Placental pericyte (primary cell): ENCODE measurements at places on chromosomes 1 and 21. TPM values are rescaled to one million over a fixed set of nuclear protein-coding genes. Genes with fewer than 3 reads are reported as not detected.

The LCE2A gene
- total RNA-seq, result 0.57 TPM in 1 of 2 replicates, not detected in the other

The BATF3 gene
- 0.88 and 1.3 TPM in 2 replicates for total RNA-seq

The SPRR2E gene
- total RNA-seq, result not detected in 2 replicates

The C1orf141 gene
- total RNA-seq, result not detected in 2 replicates

The GABRD gene
- total RNA-seq, result not detected in 2 replicates

The WNT2B gene
- total RNA-seq, result 0.86 and 1.5 TPM in 2 replicates

The MATN1 gene
- total RNA-seq, result under 0.01 and 0.44 TPM in 2 replicates

The SRGAP2B gene
- 46.5 and 64.8 TPM in 2 replicates for total RNA-seq

The CR1L gene
- not detected in 2 replicates for total RNA-seq

The RPTN gene
- not detected in 2 replicates for total RNA-seq

The NOC2L gene
- total RNA-seq, result 72.9 and 162 TPM in 2 replicates

The PTCH2 gene
- 0.22 and 0.29 TPM in 2 replicates for total RNA-seq

The MACF1 gene
- 523 and 547 TPM in 2 replicates for total RNA-seq

The SLC9C2 gene
- under 0.01 TPM in 1 of 2 replicates, not detected in the other for total RNA-seq

The SLC37A1 gene
- 0.43 and 0.88 TPM in 2 replicates for total RNA-seq

The ILDR2 gene
- under 0.01 and 0.14 TPM in 2 replicates for total RNA-seq

The CCDC27 gene
- total RNA-seq, result not detected in 2 replicates
